ENCODE measurements at places on chromosomes 1 and 21.

- DNase-seq = no peak
Measured at GRCh38 chr1:186636786-186637185, 43.4 kb downstream of the PTGS2 start.

GRCh38 chr1:232585486-232585885, 44.4 kb downstream of the SIPA1L2 start:
- DNase-seq = no peak

GRCh38 chr1:84298328-84298683, 3.2 kb upstream of the SAMD13 start:
- no peak for DNase-seq

- no peak for DNase-seq
Measured at GRCh38 chr1:41274752-41275545, 32.8 kb upstream of the SCMH1 start.

- DNase-seq = no peak
Measured at GRCh38 chr1:225474439-225474985, 46.7 kb upstream of the LBR start.

GRCh38 chr1:200336901-200337391, 72.9 kb downstream of the ZNF281 start:
- DNase-seq = no peak

- DNase-seq = no peak
Measured at GRCh38 chr1:1337793-1338147, 6.7 kb downstream of the TAS1R3 start.

- peak; percentile 57 for DNase-seq
Measured at GRCh38 chr1:9196129-9197040, 38.2 kb upstream of the H6PD start.

DNA sequence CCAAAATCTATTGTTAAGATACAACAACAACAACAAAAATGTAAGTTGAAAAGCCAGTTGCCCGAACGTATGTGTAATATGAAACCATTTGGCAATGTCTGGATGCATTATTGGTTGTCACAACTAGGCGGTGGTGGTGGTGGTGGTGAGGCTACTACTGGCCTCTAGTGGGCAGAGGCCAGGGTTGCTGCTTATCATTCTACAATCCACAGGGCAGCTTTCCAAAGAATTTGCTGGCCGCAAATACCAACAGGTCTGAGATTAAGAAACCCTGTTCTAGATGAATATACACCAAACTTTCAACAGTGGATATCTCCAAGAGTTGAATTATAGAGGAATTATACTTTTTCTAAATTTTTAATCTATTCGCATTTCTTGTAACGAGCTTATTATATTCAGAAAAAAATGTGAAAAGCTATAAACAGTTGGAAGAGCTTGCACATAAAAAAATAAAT, 26.8 kb upstream of the ZNF697 start:
- DNase-seq = no peak

DNA sequence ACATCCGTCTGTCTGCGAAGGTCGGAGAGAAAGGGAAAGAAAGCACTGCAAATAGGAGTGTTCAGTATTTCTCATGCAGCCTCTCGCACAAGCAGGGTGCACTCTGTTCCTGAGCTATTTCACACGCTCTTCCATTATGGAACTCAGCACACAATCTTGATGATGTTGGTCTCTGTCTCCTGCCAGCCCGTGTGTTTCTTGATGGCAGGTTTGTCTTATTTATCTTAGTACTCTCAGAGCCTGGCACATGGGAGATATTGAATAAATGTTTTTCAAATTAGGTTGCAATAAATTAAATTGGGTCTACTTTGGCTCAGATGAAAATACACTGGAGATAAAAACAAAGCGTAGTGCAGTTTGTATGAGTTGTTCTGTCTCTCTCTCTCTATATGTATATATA, 134.9 kb upstream of the ETS2 start:
- no peak for DNase-seq

- DNase-seq = no peak
Measured at GRCh38 chr1:160797861-160798273, 1.9 kb downstream of the LY9 start.

- DNase-seq = no peak
Measured at GRCh38 chr1:18811733-18812452, 47.6 kb downstream of the TAS1R2 start.

DNA sequence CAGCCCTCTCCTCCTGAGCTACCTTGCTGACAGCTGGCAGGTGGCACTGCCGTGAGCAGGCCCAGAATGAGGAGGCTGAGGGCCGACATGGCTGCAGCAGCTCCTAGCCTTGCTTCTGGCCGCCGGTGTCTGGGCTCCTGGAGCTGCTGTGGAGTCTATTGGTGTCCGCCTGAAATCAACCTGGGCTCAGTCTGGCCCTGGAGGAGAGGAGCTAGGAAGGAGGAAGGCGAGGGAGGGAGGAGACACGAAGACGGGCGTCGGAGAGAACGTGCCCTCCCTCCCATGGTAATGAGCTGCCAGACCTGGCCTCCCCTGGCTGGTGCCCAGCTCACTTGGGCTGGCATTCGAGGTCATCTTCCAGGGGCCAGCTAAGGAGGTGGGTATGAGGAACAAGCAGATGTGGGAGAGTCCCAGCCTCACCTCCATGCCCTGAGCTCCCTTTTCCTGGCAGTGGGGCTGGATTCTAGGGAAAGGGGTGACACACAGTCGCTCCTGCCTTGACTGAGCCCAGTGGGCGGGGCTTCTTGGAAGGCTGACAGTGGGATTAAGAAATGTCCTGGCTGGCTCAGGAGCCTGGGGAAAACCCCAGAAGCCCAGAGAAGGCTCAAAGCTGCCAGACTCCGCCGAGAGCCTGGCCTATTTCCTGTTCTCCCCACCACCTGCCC, at the start of gene PDZK1IP1:
Gene PDZK1IP1 (minus strand): TSS at position 193 of the 665 bp plus-strand sequence. CDS start 104 bp downstream, at position 89.
- no peak for DNase-seq

GRCh38 chr1:226882631-226883409, 12.4 kb downstream of the PSEN2 start:
- no peak for DNase-seq

- DNase-seq = no peak
Measured at GRCh38 chr1:117267232-117267774, 56.6 kb upstream of the VTCN1 start.

- no peak for DNase-seq
Measured at GRCh38 chr1:68202239-68202832, 30.0 kb downstream of the WLS start.

- no peak for DNase-seq
Measured at GRCh38 chr1:75559136-75559535, 51.8 kb downstream of the SLC44A5 start.

DNA sequence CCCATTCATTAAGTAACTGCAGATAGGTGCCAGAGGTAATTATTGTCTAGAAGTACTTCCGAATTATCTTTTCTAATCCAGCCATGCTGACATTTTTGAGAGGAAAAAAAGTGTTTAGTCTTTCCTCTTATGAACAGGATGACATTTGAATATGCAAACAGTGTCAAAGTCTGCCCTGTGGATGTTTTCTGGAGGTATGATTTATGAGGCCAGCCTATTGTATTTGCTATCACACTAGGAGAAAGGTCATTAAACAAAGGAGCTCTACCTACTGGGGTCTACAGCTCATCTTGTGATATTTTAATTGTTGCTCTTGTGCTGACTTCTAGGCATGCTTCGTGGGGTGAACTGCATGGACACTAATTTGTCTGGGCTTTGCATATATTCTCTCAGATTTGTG, 559.7 kb upstream of the CAMK1G start:
- no peak for DNase-seq

GRCh38 chr21:41361053-41361785, 608 bp upstream of the MX2 start:
- no peak for DNase-seq

DNA sequence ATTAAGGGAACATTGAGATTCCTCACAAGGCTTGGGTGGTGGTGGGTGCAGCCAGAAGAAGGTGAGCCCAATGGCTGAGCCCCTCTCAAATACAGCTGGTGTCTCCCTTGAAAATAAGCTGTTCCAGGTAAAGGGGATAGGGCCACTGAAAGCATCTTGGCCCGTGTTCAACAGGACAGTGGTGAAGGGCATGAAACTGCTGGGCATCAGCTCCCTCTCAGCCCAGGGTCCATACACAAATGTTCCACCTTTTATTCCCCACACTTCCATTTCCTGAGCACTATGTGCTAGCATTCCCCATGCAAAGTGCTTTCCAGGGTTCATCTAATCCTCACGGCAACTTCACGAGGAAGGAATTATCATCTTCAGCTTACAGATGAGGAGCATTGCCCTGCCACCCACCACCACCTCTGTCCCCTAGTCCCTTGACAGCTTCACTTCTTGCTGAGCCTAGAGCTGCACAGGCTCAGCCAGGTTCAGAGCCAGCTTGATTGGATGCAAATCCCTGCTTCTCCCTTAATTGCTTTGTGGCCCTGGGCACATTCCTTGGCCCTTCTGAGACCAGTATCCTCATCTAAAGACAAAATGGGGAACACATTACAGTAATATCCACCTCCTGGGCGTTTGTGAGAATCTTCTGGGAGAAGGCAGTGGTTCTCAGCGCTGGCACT, 9.6 kb downstream of the TAGLN2 start:
- DNase-seq = no peak

DNA sequence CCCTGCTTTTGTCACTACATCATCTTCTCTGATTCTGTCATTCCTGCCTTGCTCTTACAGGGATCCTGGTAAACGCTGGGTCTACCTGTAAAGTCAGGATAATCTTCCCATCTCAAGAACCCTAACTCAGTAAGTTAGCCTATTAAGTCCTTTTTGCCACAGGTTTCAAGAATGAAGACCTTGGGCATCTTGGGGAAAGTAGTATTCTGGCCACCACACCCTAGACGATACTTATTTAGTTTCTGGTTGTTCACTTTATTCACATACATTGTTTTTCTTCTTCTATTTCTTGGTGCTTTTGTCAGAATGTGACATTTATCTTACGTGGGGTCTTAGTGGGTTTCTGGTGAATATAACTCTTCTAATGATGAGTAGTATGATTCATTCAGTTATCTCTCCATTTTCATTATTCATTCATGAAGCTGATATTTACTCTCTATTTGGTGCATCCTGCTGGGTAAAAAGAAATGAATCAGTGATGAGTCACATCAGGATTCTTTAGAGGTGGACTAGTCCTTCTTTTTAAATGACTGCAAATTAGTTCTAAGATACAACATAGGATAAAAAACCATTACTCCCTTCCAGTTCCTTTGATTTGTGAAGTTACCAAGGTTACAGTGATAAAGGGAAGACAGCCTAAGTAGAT, 514.4 kb upstream of the B3GALT2 start:
- DNase-seq = no peak

GRCh38 chr1:109427171-109427467, 871 bp upstream of the PSMA5 start:
- DNase-seq = no peak

GRCh38 chr21:34636961-34637360, 22.0 kb upstream of the RCAN1 start:
- DNase-seq = no peak

DNA sequence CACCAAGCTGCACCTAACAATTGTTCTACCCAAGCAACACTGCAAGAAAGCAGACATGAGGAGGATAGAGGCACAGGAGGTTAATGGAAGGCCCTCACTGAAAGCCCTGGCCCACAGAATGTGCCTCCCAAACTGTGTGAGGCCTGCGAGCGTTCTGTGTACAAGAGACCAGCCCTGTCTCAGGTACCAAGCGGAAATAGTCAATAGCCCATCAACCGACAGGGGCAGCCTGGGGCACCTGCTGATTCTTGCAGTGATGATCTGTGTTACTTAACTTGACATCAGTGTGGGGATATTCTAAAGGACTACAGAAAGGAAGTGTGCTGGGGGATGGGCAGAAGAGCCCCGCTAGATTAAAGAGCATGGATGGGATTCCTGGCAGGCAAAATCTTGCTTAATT, 392.4 kb downstream of the KCNH1 start:
- no peak for DNase-seq

DNA sequence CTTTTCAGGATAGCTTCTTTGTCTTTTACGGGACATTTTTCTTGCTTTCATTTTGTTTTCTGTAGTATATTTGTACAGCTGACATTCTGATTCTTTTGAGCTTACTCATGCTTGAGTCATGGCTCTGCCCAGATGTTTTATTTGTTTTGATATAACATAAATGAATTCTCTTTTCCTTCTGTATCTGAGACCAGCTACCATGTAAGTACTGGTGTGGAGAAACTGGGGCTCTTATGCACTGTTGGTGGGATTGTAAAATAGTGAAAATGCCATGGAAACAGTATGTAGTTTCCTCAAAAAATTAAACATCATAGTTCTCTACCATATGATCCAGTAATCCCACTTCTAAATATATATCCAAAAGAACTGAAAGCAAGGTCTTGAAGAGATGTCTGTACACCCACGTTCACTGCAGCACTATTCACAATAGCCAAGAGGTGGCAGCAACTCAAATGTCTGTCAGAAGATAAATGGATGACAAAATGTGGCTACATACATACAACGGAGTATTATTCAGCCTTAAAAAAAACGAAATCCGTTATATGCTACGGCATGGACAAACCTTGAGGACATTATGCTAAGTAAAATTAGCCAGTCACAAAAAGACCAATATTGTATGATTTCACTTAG, 61.4 kb downstream of the EIF2B3 start:
- no peak for DNase-seq

GRCh38 chr1:172630868-172631267, 28.0 kb upstream of the FASLG start:
- DNase-seq = no peak

DNA sequence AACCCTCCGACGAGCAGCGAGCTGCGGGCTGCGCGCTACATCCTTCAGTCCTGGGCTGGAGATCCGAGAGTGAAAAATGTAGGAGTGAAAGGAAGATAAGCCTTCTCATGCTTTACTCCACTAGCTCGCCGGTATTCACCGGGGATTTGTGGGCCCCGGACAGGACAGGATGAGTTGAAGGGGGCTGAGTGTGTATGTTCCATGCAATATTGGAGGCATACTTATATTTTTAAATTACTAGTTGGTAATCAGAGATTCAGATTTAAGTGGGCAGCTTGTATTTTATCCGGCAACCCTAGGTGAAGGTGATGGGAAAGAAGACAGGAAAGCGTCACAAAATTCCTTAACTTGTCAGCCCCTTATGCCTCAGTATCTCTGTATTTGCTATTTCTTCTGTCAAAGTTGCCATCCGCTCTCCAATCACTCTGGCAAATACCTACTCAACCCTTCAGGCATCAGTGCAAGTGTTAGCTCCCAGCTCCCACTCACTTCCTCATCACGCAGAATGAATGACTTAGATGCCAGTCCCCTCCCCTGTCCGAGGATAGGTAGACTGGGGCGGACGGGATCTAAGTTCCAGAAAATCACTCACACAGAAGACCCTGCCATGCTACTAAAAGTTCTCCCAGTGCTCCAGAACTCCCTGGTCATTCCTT, 503 bp upstream of the PIGM start:
- no peak for DNase-seq

DNA sequence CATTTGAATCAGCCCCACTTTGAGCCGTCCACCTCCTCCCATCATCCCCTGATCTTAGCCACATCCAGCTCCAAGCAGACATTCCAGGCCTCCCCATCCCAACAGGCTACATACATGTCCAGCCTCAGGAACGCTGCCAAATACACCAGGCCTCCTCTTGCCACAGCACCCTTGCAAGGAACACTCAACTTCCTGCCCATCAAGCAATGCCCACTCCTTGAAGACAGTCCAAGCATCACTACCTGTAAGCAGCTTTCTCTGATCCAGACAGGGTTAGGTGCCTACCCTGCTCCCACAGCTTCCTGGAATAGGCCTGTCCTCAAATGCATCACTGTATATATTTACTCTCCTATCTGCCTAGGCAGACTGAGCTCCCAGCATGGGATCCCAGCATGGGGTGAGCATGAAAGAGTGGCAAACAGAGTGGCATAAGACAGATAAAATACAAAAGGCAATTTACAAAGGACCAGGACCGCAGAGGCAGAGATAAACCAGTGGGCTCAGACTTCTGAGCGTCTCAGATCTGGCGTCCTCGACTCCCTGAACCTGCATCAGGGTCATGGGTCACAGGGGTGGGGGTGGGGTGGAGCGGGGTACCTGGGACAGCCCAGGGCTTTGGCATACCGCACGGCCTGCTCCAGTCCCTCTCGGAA, 816 bp downstream of the HYI start:
- no peak for DNase-seq

All from NCI-H2171 (cell line).